ENCODE measurements at places on chromosomes 16 and 17.
A peak's percentile ranks its signal among the peaks of the same experiment; 100 is the strongest.

GRCh38 chr16:19883296-19883965 is 1.2 kb downstream of the GPRC5B start:
- no peak for DNase-seq

DNA sequence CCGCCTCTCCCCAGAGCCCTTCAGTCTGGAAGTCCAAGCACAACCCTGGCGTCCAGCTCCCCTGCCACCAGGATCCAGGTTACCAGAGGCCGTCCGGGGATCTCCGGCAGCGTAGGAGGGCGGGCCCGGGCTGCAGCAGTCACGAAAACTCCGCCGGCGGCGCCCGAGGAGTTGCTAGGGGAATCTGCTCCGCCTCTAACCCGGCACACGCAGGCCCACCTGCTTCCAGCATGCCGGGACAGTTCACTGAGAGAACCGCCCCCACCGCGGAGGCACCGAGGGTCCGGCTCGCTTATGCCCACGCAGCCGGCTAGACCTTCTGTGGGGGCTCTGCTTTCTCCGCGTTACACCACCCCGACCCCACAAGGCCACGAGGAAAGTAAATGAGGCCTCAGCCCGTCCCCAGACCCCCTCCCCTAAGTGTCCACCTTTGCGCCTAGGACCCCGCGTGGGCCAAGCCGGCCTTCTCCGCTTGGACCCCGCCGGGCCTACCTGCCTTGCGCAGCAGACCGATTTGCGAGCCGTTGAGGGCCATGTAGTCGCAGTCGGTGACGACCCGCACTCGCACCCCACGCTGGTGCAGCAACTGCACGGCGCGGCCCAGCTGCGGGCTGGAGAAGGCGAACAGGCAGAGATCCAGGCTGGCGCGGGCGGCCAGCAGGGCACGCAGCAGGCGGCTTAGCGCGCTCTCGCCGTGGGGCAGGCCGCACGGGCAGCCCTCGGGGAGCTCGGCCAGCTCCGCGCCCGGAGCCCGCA is 587 bp downstream of the PLD6 start:
- DNase-seq: no peak

DNA sequence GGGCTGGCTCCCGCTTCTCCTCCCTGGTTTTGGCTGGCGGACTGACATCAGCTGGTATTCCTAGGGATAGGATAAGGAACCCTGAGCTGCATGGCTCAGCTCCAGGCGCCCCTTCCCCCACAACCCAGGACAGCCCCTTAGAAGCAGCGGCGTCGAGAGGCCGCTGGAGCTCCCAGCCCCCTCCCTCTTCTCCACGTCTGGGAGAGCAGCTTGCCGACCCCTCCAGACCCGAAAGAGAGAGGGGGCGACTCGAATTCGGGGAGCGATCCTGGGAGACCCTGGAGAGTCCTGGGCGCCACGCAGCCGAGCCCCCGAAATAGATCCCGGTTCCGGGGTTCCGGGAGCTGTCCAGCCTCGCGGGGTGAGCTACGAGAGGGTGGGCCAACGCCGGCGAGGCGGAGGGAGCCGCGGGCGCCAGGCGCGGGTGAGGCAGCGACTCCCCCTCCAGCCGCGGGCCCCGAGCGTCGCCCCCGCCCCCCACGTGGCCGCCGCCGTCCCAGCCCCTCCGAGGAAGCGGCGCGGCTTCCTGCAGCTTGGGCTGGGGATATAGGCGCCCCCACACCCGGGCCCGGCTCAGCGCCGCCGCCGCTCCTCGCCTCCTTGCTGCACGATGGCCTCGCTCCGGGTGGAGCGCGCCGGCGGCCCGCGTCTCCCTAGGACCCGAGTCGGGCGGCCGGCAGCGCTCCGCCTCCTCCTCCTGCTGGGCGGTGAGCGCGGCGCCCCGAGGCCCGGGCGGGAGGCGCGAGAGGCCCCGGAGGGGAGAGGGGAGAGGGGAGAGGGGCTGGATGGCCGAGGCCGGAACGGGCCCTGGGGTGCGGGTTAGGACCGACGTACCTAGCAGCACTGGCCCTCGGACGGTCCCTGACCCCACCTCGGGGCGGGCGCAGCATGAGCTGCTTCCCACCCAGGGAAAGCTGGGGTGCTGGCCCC is at the start of gene RAMP2:
Gene RAMP2 (plus strand): TSS at position 576 of the 930 bp plus-strand sequence. CDS start 35 bp downstream, at position 611.
- no peak for DNase-seq

GRCh38 chr17:52159246-52160135 is 977 bp upstream of the CA10 start:
- DNase-seq: no peak

DNA sequence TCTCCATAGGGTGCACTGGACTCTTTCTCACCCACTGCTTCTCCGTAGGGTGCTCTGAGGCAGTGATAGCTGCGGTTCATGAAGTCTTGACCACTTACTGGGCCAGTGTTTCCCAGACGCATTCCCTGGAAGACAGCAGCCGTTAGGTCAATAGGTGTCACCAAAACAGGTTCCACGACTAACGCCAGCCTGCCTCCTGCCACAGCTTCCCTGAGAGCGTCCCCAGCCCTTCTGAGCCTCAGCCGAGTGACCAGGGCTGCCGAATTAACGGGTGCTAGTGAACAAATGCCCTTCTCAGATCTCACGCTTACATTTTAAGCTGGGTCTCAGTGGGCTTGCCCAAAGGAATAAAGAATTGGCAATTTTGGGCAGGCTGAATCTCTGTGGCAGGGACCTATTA is 188.7 kb upstream of the TNRC6C start:
- no peak for DNase-seq

DNA sequence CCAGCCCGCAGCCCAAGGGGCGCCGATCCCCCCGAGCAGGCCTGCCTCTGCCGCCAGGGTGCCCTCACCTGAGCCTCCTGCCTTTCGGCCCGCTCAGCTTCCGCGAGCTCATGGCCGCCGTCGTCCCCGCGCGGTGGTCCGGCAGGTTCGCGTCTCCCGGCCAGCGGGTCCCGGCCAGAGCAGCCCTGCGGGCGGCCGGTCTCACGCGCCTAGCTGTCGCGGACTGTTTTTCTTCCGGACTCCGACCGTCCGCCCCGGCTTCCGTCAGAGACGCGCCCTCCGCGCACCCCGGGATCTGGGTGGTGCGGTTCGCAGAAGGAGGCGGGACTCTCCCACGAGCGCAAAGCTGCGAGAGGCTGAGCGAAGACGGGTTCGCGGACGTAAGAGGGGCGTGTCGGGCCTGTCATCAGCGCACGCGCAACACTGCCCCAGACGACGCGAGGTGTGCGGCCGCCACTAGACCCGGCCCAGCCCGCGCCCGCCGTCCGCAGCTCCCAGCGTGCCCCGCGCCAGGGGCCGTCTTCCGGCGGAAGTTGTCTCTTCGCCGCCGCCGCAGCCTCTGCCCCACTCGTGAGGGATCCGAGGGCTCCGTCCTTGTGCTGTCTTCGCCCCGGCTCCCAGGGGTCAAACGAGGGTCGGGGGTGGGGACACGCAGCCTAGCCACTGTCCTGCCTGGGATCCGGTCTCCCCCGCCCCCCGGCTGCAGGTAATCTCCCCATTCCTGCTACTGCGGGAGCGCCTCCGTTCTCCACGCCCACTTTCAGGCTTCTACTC is at the start of gene INPP5K:
Gene INPP5K (minus strand): TSS at position 225 of the 774 bp plus-strand sequence. CDS start 113 bp downstream, at position 112.
- peak; percentile 93 for DNase-seq

GRCh38 chr17:42584880-42585279 is 7.4 kb upstream of the PSMC3IP start:
- DNase-seq: no peak

- DNase-seq: no peak
Measured at GRCh38 chr16:57299009-57299718, 14.7 kb upstream of the PLLP start.

GRCh38 chr16:87375426-87376135 is 8.0 kb downstream of the FBXO31 start:
- DNase-seq: no peak

GRCh38 chr17:38415250-38416194 is 12.7 kb upstream of the ARHGAP23 start:
- no peak for DNase-seq

DNA sequence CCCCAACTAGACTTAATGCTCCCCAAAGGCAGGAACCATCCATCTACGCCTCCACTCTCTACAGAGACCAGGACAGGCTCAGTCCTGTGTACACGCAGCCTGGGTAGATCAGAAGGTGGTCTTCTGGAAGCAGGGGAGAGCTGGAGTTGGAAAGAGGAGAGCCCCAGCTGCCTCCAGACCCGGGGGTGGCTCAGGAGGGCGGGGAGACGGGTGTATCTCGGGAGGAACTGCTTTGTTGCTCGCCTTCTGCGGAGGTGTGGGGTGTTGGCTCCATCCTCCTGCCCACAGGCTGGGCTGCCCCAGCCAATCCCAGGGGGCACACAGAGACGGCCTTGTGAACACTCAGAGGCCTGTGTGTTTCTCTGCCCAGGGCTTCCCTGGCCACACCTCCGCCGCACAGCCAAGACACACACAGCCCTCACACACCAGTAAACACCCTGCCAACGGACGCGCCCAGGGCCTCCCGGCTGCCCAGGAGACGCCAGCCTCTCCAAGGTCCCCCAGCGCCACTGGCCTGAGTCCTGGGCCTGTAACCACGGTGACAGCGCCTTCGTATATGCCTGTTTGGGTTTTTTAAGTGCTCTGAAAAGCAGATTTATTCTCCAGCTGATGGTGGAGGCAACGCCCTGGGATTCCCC is 143.4 kb upstream of the CDC42EP4 start:
- DNase-seq: no peak

DNA sequence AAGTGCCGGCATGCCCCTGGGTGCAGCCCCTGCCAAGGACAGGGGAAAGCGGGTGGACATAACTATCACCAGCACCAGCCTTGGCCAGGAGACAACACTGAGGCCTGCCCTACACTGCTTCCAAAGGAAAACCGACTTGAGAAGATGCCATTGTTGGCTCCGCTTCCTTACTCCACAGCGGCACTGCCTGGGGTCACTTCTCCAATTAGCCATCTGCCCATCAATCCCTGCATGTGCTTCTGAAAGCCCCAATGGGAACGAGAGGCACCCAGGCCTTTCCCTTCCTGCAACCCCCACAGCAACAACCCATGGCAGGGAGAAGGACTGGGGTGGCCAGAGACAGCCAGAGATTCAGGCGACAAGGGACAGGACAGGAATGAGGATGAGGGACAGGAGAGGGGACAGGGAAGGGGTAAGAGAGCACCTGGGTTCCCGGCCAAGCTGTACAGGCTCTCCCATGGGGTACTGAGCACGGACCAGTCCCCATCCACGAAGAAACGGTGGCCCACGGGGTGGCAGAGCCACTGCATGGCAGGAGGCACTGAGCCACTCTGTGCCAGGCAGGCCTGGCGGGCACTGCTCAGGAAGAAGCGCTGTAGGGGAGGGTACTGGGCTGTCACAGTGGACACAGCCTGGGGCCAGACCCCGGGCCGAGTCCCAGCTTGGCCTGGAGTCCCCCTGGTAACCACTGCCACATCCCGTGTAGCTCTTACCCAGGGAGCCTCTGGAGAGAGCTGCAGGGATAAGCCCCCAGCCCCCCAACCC is 21.2 kb downstream of the SREBF1 start:
- no peak for DNase-seq

- DNase-seq: no peak
Measured at GRCh38 chr16:10665166-10665565, 29.6 kb downstream of the TEKT5 start.

GRCh38 chr17:40335620-40336019 is 26.6 kb downstream of the RARA start:
- DNase-seq: no peak

GRCh38 chr16:9844361-9844760 is 337.9 kb downstream of the GRIN2A start:
- no peak for DNase-seq

GRCh38 chr16:75861311-75862097 is 135.2 kb upstream of the CPHXL start:
- no peak for DNase-seq

DNA sequence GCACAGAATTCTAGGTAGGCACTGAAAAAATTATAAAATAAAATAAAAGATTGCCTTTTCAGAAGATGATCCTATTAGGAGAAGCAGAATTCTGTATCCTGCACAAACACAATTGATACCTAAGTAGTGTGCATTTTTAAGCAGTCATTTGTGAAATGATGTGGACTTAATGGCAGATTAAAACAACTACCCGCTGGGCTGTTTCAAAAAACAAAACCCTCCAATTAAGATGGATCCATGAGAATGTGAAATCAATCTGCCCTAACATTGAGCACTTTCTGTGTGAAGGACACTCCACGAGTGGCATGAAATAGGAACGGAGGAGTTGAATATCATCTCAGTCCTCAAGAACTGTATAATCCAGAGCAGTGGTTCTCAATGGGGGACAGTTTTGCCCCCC is 1012.8 kb upstream of the EEF2KMT start:
- DNase-seq: no peak

DNA sequence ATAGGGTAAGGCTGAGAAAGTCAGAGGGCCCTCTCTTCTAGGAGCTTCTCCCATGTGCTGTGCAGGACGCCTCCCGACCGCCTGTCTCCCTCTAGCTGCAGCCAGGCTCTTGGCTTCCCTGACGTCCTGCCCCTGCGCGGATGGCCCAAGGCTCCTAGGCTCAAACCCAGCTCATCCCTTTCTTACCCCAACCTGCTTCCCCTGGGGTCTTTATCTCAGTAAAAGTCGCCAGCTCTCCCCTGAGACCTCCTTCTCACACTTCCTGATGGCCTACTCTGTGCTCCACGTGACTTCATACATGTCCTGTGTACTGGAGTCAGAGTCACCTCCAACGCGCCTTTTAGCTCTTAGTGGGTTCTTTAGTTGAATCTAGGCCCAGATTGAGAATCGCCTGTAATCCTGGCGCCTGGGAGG is 1.1 kb upstream of the ZNF747 start:
- DNase-seq: no peak

- peak; percentile 29 for DNase-seq
Measured at GRCh38 chr17:17109907-17110306, 67.7 kb downstream of the MPRIP start.

- no peak for DNase-seq
Measured at GRCh38 chr17:27381007-27381501, 75.2 kb upstream of the KSR1 start.

DNA sequence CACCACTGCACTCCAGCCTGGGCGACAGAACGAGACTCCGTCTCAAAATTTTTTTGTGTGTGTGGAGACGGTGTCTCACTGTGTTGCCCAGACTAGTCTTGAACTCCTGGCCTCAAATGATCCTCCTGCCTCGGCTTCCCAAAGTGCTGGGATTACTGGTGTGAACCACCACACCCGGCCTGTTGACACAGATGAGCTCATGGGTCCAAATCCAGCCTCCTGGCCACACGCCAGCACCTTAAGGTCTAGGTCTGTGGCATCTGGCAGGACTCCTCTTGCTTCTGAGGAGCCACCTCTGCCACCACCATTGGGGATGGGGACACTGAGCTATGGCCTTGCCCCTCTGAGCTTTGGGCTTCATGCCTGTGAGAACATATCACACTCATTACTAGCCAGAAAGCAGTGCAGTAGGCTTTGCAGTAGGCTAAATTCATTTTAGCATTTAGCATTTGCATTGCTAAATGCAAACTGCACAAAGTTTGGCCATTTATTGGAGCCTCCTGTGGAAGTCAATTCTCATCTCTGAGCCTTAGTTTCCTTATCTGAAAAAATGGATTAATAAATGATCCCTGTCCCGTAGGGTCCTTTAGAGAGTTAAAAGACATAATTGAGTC is 5.5 kb upstream of the CDIPT start:
- DNase-seq: no peak

- no peak for DNase-seq
Measured at GRCh38 chr17:54784305-54784704, 116.3 kb upstream of the TOM1L1 start.

GRCh38 chr16:80226499-80226898 is 314.3 kb upstream of the DYNLRB2 start:
- DNase-seq: no peak

- DNase-seq: no peak
Measured at GRCh38 chr17:55728833-55729232, 6.2 kb upstream of the TMEM100 start.

GRCh38 chr17:38942696-38943334 is 17.4 kb downstream of the LASP1NB start:
- DNase-seq: no peak

Data from epithelial cell of prostate (primary cell).